ENCODE measurements at places on chromosomes 4 and X.

GRCh38 chr4:54100595-54101189 is 729 bp downstream of the GSX2 start:
- no peak for DNase-seq

- DNase-seq: no peak
Observed at GRCh38 chr4:147833254-147833653, 101.4 kb downstream of the ARHGAP10 start.

GRCh38 chr4:3315566-3315965 is 22.7 kb downstream of the RGS12 start:
- no peak for DNase-seq

DNA sequence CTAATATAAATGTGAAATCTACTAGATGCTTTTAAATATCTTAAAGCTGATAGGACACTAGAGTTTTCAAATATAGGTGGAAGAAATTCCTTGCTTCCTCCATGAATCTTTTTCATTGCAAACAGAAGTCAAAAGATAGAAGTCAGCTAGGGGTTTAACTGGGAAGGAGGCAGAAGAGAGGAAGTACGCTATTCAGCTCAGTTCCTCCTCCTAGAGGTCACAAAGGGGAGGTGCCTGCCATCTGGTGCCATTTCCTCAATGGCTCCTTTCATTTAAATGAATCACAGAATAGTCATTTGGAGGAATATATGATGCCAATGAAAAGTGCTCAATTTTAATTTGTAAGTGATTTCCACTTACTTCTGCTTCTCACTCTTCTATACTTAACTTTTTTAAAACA is 8.5 kb downstream of the COL25A1 start:
- DNase-seq: peak; percentile 2

- DNase-seq: no peak
Observed at GRCh38 chrX:106612393-106612763, 600 bp downstream of the RADX start.

DNA sequence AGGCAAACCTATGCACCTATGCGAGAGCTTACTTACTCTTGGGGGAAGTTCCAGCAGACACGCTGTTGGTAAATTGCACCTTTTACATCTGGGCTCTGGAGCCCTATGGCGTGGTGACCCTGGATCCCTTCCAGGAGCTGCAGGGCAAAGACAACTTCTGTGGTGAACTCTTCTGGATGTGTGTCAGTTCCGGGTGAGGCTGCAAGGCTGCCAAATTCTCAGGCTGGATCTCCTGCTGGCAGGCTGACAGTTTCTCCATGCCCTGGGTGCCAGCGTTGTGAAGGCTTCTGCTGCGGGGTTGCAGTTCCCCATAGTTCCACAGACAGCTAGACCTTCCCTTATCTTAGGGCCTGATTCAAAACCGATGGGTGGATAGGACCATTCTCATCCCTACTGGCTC is 37.9 kb downstream of the RAP2C start:
- DNase-seq: no peak

GRCh38 chr4:75135068-75135825 is 202.3 kb downstream of the PARM1 start:
- DNase-seq: no peak

DNA sequence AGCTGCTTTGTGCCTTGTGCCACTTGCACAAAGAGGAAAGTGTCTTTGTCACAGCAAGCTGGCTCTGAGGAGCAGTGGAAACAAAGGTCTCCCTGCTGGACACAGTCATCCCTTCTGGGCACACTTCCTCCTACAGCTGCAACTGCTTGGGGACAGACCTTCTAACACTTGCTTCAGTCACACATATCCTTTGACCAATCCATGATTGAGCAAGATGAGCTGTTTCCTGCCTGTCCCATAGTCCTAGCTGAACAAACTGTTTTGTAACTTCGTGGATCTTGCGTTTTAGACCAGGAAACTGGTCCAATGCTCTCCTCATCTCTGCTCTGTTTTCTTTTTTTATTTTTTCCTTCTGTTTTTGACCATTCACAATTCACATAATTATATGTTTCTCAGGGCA is 98.5 kb downstream of the RRAGB start:
- DNase-seq: no peak

DNA sequence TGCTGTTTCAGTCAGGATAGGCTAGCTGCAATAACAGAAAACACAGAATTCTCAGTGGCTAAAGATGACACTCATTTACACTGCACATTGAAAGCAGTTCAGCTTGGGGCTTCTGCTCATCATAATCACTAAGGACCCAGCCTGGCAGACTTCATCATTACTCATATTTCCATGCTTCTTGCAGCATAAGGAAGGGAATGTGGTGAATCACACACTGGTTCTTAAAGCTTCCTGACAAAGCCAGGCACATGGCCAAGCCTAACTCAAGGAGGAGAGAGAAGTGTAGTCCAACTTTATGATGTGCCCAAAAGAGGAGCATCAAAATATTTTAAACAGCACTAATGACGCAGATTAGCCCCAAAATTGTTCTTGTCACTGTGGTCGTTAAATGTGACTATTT is 186.5 kb downstream of the BANK1 start:
- no peak for DNase-seq

- DNase-seq: no peak
Observed at GRCh38 chr4:3311095-3311372, 18.2 kb downstream of the RGS12 start.

GRCh38 chrX:118510111-118510510 is 14.5 kb downstream of the DOCK11 start:
- no peak for DNase-seq

Data from COR-L47 (cell line).